ENCODE measurements at places on chromosomes 4 and X.

DNA sequence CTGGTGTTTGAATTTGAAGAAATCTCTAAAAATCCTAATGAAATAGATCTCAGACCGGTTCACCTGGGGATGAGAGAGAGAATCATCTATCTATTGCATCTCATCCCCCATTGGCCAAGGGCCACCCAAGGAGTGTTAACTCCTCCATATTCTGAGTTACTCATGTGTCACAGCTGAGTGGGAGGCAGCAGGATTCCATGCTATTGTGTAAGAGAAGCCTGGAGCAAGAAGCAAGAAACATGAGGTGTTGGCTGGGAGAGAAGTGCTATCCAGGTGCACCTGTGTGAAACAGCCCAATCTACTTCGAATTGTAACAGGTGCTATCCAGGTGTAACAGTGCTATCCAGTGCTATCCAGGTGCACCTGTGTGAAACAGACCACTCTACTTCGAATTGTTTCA is 150.3 kb upstream of the MAOA start:
- no peak for DNase-seq

DNA sequence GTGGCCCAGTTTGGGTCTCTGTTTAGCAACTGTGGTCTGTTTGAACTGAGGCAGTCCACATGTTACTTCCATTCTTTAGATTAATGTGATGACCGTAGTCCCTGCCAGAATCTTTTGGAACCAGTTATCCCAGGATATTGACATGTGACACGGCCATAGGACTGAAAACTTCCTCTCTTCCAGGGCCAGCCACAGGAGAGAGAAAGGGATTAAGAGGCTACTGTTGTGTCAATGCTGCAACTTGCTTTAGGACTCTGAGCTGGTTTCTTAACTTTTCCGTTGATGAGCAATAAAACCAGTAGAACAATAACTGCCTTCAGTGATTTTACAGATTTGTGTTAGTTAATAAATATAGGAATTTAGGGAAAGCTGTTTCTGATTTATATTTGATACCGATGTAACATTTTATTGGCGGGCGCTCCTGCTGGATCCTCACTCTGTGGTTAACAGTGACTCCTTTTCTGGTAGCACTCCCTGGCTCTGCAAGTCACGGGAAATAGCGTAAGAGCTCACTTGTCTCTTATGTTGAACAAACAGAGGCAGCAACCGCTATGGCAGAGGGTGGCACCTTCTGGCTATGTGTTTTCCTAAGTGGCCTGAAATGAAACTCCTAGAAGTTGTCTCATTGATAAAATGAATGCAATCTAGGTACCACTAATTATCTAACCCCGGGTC is 2.5 kb downstream of the TENM3 start:
- DNase-seq = peak; percentile 71

DNA sequence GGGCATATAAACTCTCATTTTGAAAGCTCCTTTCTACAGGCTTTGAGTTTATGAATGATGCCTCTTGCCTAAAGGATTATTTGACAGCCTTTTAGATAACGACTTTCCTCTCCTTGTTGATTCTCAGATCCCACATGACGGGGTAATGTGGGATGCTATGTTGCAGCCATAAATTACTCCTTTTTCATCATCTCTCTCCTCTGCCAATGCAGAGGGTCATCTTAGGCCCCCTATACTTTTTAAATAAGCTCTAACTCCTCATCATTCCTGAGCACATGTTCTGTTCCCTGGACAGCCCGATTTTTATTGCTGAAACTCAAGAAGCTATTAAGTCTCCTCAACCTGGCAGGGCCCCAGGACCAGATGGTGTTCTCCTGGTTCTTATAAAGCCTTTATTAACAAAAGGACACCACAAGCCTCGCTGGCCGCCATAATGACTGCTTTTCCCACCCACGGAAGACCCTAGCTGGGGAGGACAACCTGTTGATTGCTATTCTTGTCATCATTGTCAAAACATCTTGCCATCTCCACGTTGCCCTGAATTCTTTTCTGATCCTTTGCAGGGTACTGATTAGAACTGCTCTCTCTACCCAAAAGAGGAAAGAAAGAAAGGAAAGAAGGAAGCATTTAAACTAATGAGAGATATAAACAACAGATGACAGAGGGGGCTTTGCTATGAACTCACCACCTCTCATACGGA is 150.7 kb downstream of the DHX15 start:
- no peak for DNase-seq

GRCh38 chr4:41752081-41752836 is 3.7 kb upstream of the PHOX2B start:
- DNase-seq = no peak

DNA sequence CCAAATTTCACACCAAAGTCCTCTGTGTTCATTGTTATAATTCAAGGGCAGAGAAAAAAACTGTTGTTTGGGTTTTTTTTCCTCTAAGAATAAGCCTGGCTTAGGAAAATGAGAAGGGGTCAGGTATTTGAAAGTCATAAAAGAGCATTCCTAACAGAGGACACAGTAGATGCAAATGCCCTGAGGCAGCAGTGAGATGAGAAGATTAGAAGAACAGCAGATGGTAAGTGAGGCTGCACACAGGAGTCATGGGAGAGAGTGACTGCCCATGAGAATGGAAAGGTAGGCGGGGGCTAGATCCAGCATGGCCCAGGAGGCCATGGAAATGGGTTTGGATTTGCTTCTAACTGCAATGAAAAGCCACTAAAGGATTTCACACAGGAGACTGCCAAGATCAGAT is 107.5 kb upstream of the RBPJ start:
- DNase-seq = no peak

DNA sequence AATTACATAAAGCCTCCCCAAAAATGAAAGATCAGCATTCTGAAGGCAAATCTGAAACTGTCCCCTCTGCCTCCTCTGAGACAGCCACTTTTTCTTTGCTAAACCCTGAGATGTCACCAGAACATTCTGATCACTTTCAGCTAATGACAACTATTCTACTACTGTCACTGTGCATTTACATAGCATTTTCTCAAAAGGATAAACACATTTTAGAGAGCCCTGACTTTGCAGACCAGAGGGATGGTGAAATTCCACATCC is 72.1 kb downstream of the GATB start:
- DNase-seq = no peak

DNA sequence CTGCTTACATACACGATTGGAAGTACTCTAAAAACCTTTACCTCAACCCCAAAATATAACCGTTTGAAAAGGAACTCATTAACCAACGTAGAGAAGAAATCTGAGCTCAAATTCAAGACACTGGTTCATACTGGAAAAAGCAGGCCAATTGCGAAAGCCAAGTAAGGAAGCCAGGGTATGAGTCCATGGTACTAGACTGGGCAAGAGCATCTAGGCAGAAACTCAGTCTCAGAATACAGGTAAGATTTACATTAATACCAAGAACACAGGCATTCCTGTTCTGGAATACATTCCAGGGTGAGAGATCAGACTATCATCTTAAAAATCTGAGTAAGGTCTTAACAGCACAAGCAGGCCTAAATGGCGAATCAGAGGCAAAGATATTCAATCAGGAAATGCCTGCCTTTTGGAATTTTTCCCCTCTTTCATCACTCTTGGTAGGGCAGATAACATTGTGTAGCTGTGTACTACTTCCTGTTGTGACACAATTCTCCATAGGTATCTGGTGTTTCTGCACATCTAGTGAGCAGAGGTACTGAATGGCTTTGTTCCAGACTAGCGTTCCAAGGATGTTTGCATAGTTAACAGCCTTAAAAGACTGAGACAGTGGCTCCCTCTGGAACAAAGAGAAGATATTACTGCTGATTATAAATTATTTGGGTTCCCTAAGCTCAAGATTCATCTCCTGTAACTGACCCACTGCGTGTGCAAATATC is 311.3 kb downstream of the PCDH19 start:
- DNase-seq = peak; percentile 84

GRCh38 chrX:37641859-37642258 is 43.7 kb upstream of the XK start:
- no peak for DNase-seq

DNA sequence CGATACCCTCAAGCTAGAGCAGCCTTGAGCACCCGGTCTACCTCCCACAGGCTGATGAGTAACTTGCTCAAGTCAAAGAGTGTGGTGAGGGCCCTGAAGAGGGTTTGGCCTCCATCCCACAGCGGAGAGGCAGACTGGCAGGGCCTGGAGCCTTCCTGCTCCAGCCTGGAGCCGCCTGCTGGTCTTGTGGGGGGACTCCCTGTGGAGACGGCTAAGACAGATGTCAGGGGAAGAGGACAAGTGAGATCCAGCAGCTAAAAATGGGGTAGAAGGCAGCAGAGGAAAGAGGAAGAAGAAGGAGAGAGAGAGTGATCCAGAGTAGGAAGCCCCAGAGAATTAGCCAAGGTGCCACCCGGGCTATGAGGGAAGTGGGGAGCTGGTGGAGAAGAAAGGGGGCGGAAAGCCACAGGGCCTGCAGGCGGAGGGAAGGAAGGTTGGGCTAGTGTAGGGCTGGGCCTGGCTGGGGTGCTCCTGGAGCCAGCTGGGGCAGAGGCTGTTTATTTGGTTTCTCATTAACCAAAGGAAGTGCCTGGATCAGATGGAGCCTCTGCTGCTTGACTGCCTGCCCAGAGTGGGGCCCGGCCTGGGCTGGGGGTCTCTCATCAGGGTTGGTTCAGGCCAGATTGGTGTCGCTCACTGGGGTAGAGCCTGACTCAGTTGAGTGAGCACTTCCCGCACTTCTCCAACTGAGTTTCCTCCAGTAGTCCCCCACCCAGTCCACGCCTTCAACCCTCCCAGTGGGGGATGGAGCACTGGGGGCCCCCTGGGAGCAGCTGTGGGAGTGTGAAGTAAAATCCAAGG is 14.2 kb downstream of the EFNB1 start:
- DNase-seq = peak; percentile 39

DNA sequence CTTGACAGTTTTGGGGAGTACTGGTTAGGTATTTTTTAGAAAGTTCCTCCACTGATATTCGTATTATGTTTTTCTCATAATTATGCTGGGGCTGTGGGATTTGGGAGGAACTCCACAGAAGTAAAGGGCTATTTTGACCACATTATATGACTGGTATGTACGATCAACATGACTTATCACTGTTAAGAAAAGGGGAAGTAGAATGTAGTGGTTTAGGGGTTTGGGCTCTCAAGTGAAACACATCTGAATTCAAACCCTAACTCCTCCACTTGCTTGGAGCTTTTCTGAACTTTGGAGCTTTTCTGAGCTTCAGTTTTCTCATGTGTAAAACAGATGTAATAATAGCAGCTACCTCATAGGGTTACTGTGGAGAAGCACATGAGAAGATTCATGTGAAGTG is 96.4 kb upstream of the C1GALT1C1 start:
- DNase-seq = no peak

GRCh38 chrX:107742700-107743191 is 32.8 kb downstream of the TSC22D3 start:
- DNase-seq = no peak
